Substantia nigra (tissue), 51 donors: ENCODE measurements at places on chromosomes 1 and 21.

- DNase-seq: no peak
These were observed 40.2 kb downstream of the PLXNA2 start for GRCh38 chr1:208203848-208204609.

GRCh38 chr1:66351478-66351877 is 182.5 kb upstream of the SGIP1 start:
- no peak for DNase-seq

DNA sequence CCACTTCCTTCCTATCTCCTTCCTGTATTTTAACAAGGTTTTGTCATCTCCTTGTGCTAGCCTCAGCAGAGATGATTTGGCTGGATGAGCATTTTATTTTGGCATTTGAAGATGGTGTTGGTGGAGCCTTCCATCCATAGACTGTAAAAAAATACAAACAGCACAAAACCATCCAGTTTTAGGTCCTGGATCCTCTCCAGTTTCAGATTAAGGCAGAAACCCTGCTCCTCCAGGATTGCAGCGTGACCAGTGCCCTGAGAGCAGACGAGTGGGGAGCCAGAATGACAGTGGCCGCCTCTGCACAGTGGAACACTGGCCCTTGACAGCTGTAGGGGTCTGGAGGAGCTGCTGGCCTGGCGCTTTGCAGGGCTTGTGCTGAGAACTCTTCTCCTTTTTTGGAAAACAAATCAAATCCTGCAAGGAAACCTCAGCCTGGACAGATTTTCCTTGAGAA is 72.2 kb upstream of the GADD45A start:
- DNase-seq: no peak

DNA sequence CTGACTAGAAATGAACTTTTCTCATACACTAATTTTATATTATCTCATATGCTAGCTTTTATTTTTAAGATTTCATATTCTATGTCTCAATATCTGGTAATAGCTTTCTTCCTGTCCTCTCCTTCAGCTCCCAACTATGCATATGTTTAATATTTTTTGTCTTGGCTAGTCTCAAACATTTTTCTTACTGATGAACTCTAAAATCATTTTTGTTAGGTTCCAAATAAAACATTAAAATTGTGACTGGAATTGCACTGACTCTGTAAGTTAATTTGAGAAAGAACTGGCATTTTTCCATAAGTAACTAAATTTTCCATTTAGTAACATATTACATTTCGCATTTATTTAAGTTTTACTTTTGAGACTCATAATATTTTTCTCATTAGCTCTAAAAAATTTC is 368.5 kb upstream of the DPYD start:
- no peak for DNase-seq

DNA sequence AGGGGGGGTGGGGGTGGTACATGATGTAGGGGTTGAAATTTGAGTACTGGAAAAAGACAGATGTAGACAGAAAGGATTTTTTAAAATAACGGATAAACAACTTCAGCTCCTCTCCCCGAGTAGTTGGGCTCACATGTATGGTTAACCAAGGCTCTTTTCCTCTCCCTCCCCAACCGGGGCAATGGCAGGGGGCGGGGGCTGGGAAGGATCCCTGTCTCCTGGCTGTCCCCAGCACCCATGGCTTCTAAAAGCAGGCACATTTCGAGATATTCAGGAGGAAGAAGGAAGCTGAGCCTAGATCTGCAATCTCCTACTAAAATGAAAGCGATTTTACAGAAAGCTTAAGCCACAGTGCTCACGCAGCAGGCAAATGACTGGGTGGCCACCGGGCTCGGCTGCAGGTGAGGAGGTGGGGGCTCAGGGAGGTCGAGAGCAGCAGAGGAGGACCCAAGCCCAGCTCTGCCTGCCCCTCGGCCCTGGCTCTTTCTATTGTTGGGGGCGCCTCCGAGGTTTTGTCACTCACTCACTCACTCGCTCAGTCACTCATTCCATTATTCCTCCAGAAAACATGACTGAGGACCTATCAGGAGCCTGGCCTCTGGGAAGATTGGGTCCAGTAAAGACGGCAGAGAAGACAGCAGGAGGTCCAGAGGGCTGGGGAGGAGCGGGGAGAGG is 573.3 kb downstream of the PTPRU start:
- no peak for DNase-seq

GRCh38 chr1:38231941-38232340 is 185.3 kb upstream of the POU3F1 start:
- no peak for DNase-seq

DNA sequence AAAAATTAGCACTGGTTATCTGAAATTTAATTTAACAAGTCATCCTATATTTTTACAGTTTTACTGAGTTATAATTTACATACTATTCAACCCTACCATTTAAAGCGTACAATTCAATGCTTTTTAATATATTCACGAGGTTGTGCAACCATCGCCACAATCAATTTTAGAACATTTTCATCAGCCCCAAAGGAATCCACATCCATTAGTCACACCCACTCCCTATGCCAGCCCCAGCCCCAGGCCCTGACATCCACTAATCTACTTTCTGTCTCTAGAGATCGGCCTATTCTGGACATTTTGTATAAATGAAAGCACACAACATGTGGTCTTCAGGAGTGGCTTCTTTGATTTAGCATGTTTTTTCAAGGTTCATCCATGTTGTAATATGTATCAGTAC is 134.7 kb downstream of the PSMG1 start:
- no peak for DNase-seq

- no peak for DNase-seq
These were observed 13.8 kb upstream of the AK2 start for GRCh38 chr1:33050221-33051076.

DNA sequence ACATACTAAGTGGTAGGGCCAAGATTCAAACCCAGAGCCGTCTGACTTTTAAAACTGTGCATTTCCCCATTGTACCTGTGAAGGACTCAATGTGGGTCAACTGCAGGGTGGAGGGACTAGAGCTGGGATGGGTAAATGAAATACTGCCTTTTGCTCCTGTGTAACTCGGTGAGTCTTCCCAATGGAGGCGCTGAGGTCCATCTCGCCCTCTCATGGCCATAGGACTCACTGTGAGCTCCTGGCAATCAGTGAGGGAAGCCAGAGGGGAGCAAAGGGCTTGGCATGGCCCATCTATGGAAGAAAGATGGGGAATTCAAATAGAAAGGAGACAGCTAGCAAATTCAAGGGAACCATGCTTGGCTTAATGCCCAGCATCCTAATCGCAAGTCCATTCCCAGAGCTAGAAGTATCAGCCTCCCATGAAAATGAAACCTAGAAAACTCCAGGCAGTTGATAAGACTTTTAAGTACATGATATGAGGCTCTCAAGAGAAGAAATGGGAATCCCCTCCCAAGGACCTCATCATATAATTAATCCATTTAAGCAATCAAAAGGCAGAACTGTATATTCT is 25.4 kb upstream of the CGN start:
- no peak for DNase-seq

DNA sequence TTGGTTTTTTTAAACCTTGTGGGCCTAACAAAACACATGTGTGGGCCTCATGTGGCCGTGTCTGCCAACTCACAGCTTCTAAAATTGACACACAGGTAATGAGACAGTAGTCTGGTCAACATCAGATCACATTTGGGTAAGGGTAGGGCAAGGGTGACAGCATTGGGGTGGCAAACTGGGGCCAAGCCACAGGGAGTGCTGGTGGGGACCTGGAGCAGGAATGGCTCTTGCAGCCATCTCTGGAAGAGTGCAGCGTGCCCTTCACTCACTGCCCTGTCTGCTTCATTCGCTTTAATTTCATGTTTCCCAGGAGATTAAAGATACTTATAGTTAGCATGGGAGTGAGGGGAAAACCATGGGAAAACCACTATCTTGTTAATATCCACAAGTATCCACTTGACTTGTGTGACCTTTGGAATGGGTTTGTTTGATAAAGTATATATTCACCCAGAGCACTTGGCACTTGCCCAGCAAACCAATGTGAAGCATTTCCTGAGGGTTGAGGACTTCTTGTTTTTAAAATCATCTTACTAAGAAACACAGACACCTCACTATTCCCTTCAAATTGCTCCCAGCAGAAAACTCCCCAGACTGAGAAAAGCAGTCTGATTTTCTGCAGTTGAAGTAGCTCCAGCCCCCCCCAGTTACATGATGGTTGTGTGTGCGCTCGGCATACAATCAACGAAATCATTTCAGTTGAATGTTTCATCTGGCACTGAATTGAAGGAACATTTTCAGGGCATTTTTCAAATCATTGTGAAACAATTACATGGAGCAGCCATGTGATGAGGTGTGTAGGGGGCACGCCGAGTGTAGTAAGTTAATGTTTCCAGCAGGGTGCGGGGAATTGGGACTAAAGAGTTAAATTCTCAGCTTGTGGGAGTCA is 175.7 kb downstream of the VPS13D start:
- DNase-seq: no peak

DNA sequence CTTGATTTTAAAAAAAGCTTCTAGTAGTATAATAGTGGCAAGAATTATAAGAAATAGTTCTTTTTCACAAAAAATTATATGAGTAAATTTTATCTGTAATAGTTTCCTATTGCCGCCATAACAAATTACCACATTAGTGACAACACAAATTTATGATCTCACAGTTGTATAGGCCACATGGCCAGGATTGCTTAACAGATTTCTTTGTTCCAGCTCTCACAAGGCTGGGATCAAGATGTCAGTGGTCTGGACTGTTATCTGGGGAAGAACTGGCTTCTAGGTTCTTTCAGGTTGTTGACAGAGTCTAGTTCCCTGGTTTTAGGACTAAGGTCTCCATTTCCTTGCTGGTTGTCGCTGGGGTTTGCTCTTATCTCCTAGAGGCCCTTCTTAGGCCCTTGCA is 236.4 kb downstream of the USP25 start:
- no peak for DNase-seq

DNA sequence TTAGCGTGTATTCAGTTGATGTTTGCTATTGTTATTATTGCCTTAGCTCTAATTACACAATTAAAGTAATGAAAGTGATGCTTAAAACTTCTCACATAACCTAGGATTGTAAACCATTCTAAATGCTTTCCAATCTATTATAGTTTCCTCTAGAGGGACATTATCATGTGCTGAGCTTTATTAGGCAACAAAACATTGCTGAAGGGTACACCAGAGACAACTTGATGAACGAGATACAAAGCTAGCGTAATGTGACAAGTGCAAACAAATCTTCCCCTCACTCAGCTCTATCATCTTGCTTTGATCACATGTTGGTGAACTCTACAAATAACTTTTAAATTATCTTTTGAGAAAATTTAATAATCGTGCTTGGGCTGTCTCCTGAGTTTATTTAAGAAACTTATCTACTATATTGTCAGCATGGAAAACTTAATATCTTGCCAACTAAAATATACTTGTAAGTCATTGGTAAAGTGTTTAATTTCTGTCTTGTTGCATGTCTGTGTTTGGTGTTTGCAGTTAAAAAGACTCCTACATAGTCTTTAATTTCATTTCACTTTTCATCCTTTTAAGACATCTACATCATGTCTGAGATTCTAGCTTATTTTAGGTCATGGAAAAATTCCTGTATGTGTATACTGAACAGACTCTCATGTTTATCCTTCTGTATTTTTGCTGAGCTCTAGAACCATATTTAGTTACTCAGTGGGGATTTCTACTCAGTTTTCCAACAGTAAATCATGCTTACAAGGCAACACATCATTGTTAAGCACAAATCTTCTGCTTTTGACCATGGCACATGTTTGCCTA is 104.2 kb upstream of the ADAMTS5 start:
- DNase-seq: no peak

DNA sequence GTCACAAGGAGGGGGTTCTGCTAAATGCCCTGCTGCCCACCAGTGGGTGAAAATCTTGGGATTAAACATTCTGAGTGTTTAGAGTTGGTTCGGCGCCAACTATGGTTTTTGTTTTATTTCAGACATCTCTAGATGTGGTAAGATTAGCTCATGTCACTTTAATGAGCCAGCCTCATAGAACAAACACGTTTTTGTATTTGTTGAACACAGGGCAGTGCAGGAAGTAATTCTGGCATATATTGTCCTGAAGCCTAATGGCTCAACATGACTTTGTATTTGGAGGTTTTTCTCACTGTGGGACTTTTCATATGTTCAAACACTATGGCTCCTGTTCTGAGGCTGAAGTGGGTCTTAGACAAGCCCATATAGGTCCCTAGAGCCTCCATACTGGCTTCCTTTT is 107.8 kb downstream of the NGF start:
- no peak for DNase-seq

DNA sequence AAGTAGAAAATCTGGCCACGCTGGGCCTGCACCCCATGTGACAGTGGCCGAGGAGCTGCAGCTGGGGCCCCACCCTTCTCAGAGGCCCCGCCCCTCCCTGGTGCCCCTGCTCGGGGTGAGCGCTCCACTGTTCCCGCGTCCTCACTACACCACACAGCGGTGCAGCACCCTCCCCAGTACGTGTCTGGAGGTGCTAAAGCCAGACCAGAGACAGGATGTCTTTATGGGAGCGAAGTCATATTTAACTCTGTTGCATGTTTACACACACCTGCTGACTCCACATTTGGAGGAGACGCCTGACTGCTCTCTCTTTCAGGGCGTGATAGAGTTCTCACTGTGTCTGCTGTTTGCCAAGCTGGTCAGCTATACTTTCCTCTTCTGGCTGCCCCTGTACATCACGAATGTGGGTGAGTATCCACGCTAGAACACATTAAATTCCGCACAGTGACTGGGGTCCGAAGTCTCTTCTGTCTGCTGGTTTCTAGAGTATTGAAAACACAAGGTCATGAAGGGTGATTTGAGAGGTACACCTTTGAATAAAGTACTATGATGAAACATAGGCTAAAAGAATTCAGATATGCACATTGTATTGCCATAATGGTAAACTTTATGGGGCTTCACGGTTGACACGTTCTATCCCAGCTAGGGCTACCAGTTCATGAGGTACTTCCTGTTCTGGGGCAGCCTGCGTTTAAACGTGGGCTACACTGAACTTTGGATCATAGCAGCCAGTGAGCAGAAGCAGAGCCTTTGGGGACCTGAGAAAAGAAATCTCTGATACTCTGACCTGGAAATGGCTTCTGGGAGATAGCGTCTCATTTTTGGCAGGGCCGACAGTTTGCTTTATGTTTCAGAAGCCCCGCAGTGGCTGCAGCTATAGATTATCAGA is 48.4 kb downstream of the SLC37A1 start:
- DNase-seq: no peak
